ENCODE measurements at places on chromosomes 7 and 10.
A peak's percentile ranks its signal among the peaks of the same experiment; 100 is the strongest.

- DNase-seq, result peak; percentile 37
Observed at GRCh38 chr10:77837248-77837924, 89.2 kb downstream of the DLG5 start.

DNA sequence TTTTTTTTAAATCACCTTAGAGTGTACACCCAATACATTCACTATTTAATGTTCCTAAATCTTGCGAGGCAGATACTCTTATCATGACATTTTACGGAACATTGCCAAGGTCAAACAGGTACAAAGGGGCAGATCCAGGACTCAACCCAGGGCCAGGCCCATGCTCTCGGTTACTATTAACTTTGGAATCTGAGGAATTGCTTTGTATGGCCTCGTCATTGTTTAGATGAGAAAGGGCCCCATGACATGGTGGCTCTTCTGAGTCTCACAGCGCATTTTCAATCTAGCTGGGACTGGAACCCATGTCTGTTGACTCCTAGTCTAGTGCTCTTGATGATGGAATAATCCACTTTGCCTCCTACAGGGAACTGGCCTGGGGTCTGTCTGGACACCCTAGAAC, 59.1 kb downstream of the GATA3 start:
- DNase-seq, result no peak

DNA sequence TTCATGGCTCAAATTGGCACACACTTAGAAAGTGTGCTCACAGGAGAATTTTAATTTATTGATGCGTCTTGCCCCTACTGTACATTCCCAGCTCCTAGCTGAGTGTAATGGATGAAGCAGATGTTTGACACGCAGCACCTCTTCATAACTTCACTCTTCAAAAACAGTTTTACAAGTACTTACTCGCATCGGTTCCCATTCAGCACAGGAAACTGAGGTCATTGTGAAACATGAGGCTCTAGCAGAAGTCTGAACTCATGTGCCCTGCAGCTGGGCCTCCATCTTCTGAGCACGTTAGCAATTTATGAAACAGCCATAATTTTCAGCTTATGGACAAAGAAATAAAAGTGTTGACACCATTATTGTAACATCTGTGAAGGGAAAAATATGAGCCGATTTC, 558.9 kb upstream of the MGMT start:
- peak; percentile 12 for DNase-seq

- no peak for DNase-seq
Observed at GRCh38 chr10:96319754-96320474, 15.7 kb downstream of the DNTT start.

- no peak for DNase-seq
Observed at GRCh38 chr10:60747817-60748469, 30.3 kb upstream of the CDK1 start.
